ENCODE measurements at places on chromosomes 3 and 15.

DNA sequence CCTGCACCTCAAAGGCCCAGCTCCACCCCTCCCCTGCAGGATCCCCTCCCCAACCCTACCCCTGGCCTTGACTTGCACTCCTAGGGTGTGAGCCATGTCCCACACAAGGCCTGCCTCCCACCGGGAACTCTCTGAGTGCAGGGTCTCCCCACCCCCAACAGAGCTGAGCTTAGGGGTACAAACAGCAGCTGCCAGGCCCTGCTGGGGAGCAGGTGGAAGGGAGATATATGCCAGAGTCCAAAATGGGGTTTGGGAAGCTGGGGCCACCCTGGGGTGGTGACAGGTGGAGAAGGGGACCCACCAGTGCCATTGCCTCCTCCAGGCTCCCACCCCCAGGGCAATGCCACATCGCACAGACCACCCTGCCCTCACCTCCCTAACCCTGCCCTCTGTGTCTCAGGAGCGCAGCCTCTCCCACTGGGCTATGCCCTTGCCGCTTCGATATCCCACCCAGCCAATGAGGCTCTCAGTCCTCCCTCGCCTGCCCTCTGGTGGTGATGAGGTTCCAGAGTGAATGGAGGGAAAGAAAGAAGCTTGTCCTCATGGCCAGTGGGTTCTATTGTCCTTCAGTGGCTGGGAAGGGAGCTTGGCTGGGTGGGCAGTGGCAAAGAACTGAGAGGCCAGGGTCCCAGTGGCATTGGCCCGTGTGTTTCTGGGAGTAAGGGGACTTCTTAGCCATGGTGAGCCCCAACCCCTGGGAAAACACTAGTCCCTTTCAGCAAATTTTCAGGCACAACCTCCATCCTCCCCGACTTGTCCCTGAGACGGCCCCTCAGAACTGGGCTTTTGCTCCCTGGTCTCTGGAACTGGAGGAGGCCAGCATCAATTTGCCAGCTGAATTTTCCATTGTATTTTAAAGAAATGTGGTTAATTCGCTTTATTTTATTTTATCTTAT is 46.8 kb downstream of the CYP11A1 start:
- no peak for DNase-seq

- no peak for DNase-seq
Measured at GRCh38 chr3:152581951-152582350, 253.0 kb upstream of the P2RY1 start.

- no peak for DNase-seq
Measured at GRCh38 chr3:126891141-126891540, 91.8 kb upstream of the PLXNA1 start.

GRCh38 chr3:78178209-78178608 is 1138.3 kb downstream of the ROBO2 start:
- DNase-seq, result no peak

- no peak for DNase-seq
Measured at GRCh38 chr3:175039875-175040274, 180.7 kb downstream of the NAALADL2 start.

DNA sequence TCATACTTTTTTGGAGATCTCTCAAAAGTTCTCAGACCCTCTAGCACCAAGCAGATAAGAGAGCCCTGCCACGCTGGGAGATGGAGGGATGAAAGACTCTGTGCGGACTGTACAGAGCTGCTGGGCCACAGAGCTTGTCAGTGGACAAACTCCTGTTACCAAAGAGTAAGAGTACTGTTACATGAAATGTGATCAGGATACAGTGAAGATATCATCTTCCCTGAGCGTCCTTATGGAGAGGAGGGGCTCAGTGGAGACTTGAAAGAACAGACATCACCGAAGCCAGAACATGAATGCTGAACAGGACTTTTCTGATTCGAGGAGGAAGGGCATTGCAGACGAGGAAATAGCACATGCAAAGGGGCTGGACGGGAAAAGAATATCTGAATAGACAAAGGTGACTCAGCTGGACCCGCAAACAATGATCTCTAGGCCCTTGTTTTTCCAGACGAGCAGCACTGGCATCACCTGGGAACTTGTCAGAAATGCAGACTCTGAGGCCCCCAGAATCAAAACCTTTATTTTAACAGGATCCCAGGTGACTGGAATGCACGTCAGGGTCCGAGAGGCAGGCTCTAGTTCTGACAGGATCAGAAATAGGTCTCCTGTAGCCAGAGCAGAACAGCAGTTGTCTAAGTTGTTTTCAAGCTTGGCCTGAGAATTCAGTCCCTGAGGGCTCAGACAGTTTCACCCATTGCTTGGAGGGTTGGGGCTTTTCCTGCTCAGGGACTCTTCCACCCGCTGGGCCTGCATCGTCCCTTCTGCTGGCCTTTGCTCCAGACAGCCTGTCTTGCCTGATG is 277.9 kb downstream of the RPLP1 start:
- no peak for DNase-seq

- no peak for DNase-seq
Measured at GRCh38 chr15:74314795-74315438, 52.5 kb downstream of the CYP11A1 start.

- no peak for DNase-seq
Measured at GRCh38 chr3:70981231-70981880, 602.2 kb downstream of the FOXP1 start.

GRCh38 chr15:71091601-71092000 is 23.7 kb upstream of the THSD4 start:
- DNase-seq, result no peak

DNA sequence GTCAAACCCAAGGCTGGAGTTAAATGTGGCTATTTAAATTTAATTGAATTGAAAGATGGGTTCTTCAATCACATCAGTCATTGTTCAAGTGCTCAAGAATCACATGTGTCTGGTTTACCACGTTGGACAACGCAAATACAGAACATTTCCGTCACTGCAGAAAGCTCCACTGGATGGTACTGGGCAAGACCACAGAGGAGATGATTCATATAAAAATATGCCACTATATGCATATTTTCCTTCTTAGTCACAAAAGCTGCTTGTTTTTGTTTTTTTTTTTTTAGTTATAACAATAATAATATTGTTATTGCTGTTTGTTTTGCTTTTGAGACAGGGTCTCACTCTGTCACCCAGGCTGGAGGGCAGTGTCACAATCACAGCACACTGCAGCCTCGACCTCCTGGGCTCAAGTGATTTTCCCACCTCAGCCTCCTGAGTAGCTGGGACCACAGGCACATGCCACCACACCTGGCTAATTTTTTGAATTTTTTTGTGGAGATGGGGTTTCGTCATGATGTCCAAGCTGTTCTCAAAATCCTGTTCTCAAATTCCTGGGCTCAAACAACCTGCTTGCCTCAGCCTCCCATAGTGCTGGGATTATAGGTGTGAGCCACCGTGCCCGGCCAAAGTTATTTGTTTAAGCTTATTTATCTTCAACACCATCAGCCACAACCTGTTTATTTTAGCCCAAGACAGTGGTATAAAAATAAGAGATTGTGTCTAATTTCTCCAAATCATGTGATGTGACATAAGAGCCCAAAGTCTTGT is 19.4 kb downstream of the RTP3 start:
- DNase-seq, result no peak

DNA sequence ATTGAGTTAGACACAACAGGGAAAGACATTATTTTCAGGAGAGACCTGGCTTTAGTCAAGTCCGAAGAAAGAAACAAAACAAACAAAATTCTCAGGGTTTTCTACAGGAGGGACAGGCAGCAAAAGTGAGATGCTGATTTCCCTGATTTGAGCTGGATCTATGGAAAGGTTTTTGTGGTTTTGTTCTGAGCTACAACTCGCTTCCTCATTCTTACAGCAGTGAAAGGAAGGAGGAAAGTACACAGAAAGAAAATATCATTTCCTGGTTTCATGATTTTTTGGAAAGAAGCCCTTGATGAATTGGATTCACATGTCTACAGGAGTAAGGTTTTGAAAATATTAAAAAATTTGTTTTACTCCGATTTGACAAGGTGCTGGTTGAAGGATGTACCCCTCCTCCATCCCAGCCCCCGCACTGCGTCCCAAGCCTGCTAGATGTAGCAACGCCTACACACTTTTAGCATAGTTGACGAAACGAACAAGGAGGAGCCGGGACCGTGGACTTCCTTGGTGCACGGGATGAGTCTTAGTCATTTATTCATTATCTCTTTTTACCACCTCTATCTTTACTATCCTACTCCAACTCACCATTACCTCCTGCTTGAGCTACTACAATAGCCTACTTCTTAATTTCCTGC is 10.8 kb downstream of the PRICKLE2 start:
- no peak for DNase-seq

- no peak for DNase-seq
Measured at GRCh38 chr3:14133188-14133800, 8.4 kb downstream of the TMEM43 start.
